ENCODE measurements at places on chromosomes 5 and 9.

DNA sequence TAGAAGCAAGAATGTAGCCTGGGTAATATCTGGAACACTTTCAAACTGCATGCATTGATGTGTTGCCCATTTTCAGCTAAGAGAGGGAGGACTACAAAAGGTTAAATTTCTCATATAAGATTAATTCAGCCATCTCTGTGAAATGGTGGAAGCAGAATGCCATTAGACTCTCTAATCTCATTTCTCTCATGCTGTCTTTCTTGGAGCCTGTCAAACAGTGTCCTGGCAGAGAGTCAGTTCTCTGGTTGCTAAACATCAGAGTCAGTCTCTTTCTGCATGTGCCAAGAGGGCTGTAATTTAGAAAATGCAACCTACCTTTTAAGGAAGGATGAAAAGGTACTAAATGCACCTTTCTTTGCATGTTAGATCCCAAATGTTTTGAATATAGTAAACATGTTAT, 910 bp upstream of the GARNL3 start:
- no peak for DNase-seq

- peak; percentile 24 for DNase-seq
Measured at GRCh38 chr5:78544561-78545201, 103.9 kb downstream of the LHFPL2 start.

GRCh38 chr9:114259798-114260523, 62.9 kb upstream of the ORM1 start:
- no peak for DNase-seq

DNA sequence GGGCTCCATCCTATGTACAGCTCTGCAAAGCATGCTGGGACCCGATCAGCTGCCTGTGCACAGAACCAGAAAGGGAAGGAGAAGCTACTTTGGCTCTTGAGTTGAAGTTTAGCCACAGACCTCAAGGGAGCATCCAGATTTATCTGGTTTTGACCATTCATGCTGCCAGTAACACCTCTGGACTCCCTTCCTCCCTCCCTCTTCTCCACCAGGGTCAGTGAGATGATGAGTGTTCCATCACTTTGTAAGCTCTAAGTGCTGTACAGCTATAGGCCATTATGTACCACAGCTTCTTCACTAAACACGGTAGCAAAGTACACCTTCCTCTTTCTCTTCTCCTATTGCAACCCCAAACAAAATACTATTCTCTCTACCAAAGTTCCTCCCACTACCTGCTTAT, 77.9 kb downstream of the GLIS3 start:
- DNase-seq, result no peak

DNA sequence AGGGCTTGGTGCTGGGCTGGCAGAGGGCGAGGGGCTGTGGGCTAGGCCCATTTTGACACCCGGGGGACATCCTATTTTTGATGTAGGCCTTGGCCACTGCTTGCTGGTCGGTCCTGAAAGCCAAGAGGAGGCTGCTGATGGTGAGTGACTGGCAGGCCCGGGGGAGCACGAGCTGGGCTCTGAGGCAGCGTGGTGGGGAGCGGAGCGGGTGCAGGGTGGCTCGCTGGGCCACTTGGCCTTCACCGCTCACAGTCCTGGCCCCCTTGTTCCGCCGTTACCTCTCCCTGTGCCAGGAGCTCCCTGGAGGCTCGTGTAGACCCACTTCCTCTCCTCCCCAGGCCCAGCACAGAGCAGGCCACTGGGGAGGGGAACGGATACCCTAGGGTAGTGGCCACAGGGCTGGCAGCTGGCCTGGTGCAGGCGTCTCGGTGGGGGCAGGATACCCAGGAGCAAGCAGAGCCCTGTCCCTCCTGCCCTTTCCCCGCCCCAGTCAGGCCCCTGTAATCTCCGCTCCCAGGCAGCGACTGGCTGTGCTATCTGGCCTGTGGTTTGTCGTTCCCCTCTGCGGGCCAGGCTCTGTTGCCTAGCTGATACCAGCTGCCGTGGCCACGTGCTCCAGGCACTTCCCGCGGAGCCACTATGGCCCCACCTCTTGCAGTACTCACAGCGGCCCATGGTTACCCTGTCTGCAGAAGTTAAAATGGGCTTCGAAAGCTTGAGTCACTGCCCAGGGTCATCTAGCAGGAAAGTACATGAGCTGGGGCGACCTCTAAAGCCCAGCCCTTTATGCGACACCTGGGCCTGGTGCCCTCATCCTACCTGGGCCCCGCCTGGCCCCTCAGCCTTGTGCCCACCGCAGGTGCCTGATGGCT, 11.7 kb upstream of the DOLPP1 start:
- DNase-seq, result no peak

Measured in HT1080 (cell line).